ENCODE measurements at places on chromosomes 3 and 15. TPM values are rescaled to one million over a fixed set of nuclear protein-coding genes. Genes with fewer than 3 reads are reported as not detected.

Gene UTS2B
- not detected for total RNA-seq

Gene SPINT1
- 2.0 TPM for total RNA-seq

Gene KNG1
- not detected for total RNA-seq

DNA sequence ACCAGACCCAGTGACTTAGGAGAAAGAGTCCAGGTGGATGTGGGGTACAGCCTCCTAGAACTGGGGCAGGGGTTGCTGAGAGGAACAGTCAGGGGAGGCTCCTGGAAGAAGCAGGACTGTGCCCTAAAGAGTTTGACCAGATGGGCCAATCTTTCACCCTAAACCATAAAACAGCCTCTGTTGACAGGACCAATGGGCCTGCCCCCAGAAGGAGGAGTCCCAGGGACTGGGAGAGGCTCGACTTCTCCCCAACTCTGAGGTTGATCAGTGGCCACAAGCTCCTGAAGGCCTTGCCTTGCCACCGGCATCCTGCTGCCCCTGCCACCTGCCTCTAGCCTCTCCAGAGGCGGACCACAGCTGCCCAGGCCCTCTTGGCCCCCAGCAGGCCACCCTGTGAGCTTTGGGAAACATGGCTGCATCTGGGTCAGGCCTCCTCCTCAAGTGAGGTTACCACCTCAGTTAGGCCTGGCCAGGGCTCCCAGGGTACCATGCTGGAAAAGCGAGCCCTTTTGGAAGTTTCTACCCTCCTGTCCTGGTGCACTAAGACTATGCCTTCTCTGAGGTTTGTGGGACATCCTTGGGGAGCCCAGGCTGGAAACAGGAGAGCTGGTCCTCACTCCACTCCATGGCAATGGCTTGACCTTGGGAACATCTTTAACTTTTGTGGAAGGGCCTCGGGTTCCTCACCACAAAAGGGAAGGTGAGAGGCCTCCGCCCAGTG lies 2.8 kb downstream of the VIPR1 start:
- peak; percentile 2 for DNase-seq

- no peak for DNase-seq
Measured at GRCh38 chr3:43689766-43690399, 855 bp upstream of the ABHD5 start.
